Stimulated activated CD4-positive, alpha-beta T cell treated with anti-CD3 and anti-CD28 coated beads, Interleukin-4, amount 100 ng/mL, for 48 hours (primary cell): ENCODE measurements at places on chromosomes 12 and 14.

DNA sequence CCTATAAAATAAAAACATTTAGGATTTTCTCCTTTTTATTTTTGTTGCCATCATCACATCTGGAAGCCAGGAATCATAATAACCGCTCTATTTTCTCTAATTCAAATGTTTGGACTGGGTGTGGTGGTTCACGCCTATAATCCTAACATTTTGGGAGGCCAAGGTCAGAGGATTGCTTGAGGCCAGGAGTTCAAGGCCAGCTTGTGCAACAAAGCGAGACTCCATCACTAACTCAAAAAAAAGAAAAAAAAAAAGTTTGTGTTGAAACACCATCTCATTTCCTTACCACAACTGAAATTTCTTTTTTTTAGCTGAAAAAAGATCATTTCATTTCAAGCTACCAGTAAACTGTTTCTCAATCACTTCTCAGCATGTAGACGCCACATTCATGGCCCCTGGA, 8.8 kb upstream of the BAZ1A start:
- no peak for DNase-seq

DNA sequence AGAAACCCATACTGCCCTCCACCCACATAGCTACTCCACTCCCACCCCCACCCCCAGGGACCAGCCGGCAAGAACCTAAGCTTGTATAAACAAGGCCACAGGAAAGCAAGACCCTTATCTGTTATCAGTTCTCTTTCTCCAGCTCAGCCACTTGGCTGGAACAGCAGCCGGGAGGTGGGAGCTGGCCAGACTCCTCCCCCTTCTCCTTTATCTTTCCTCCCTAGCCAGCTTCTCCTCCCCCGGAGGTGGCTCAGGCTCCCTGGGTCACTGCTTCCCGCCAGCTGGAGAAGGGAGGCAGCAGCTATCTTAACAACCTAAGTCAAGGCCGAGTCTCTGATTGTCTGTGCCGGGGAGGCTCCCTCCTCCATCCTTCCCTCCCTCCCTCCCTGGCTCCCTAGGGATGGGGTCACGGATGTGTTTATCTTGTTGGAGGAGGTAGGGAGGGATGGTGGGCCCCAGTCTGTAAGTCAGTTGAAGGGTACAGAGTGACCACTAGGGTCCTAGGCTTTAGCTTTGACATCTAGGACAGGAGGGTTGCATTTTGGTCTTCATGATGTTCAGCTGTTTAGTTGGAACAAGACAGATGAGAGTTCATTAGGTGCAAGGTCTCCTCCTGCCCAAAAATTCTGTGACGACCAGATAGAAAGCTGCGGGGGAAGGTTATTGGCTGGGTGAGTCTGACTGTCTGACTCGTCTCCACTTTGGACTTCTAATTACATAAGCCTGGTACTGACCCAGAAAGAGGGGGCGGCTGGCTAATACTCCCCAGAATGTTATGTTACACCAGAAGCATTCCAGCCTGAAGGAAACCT, 29.7 kb downstream of the ZFP36L1 start:
- DNase-seq, result no peak

GRCh38 chr14:78593949-78594348, 423.8 kb downstream of the NRXN3 start:
- DNase-seq, result no peak

DNA sequence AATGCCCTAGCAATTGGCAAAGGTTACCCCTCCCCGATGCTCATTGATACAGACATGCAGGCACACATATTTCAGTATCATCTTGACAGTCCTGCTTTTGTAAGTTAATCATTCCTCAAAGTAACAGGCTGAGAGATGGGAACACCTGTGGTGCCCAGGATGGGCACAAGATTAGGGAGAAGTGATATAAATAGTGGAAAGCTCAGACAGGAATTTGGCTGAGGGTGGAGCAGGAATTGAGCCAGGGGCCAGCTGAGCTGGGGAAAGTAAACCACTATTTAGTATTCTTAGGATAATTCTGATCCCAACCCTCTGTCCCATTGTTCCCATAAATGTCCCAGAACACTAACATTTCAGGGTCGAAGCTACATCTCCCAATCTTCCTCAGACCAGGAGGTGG, 38.3 kb downstream of the DAO start:
- DNase-seq, result no peak

- no peak for DNase-seq
Observed at GRCh38 chr12:51392556-51393237, 1.5 kb upstream of the GALNT6 start.
